ENCODE measurements at places on chromosomes 4 and X.

DNA sequence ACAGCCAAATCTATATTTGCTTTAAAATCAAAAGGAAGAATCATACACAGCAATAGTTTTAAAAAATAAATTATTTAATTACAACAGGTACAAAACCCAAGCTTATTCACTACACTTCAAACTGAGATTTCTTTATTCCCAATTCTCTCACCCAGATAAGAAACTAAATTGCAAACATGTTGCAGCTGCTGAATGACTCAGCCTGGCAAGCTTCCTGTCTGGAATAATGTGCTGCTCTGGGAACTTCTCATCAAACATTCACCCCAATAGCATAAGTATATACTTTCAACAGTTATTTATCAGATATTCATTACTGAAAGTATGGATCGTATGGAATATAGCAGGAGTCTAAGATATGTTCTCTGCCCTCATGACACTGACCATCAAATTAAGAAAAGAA, 43.0 kb upstream of the GABRA2 start:
- DNase-seq = no peak

GRCh38 chr4:74874753-74875367, 58.1 kb upstream of the PARM1 start:
- DNase-seq = no peak

DNA sequence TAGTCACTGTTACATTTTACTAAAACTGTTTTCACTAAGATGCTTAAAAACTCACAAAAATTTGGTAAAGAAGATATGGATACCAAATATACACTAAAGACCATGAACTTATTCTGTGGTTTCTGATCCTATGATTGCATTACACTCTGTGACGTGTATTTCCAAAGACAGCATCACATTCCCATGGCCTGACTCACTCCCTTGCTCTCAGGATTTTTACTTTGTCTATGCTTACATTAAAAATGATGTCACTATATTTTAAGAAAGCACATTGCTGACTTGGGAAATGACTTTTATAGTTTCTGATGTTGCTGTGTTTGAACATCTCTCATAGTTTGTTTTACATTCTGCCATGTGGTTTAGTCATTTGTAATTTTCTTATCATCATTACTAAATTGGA, 327.9 kb upstream of the MAGEB18 start:
- DNase-seq = no peak

DNA sequence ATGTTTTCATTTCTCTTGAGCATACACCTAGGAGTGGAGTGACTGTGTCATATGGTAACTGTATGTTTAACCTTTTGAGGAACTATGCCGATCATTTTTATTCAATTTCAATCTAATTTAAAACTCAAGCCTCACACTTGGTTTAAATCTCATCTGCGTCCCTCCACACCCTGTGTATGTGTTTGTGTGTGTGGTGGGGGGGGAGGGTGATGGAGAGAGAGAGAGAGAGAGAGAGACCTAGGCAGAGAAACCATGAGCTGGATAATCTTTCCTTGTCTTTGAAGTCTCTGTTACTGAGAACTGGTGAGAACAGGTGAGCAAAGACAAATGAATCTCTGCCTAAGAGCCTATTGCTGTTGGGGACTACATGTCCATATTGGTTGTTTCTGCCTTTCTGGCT, 105.0 kb downstream of the ARHGAP24 start:
- DNase-seq = no peak

GRCh38 chrX:95071621-95072020, 1397.6 kb downstream of the FAM133A start:
- no peak for DNase-seq

DNA sequence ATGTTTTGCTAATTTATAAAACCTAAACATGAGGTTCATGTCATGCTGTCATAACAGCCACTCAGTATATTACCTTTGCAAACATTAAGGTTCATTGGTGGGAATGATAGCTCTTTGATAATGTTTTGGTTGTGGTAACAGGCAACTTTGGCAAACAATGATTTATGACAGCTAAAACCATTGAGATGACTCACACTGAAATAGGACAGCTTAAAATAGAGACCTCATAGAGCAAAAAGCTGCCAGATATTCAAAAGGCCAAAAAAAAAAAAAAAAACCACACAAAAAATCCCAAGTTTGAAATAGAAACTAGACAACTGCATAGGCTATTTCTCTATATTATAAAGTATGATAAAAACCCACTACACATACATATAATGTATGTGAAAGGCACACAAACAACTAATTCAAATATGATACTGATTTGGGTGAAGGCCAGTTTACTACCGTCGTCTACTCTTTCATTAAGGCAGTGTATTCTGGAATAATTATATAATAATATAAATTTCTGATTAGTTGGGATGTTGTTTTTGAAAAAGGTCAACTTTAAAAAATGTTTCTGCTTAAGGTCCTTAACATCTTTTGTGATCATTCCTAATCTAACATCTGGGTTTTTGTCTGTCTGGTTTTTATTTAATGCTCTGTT, 646.0 kb upstream of the PITX2 start:
- DNase-seq = no peak

- no peak for DNase-seq
Measured at GRCh38 chrX:44904542-44905115, 31.6 kb downstream of the KDM6A start.

DNA sequence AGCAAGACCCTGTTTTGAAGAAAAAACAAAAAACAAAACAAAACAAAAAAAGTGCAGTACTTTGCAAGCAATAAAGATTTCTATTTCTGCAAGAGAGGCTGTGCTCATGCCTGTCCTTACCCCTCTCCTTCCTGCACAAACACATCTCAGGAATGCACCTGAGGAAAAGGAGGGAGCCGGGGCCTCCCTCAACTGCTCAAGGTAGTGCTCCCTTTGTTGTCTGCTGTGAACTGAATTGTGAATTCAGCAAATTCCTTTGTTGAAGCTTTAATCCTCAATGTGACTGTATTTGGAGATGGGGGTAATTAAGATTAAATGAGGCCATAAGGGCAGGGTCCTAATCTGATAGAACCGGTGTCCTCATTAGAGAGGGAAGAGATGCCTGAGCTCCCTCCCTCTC, 13.9 kb downstream of the FTSJ1 start:
- DNase-seq = no peak

DNA sequence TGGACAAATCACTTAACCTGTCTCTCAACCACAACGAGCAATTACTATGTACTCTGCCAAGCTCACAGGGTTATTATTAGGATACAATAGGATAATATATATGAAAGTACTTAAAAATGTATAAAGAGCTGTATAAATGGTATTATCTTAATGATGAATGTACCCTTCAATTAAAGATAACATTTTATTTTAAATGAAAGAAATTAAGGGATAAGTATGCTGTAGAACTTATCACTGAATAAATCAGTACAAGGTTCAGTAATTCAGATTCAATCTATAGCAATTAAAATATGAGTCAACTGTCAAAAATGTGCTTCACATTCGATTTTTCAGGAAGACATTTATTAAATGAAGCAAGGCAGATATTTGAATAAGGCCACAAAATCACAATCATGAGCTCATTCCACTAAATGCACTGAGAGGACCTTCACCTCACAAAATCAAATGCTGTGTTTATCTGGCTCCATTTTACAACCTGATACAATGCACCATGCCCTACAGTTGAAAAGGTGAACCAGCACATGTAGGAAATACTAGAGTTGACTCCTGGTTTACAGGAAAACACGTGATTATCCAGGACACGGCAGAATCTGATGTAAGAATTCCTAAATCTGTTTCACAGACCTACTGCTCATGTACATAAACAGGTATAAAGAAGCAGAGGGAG, 4.4 kb downstream of the LRCH2 start:
- DNase-seq = no peak

- no peak for DNase-seq
Measured at GRCh38 chr4:182147391-182147790, 95.8 kb upstream of the TENM3 start.

GRCh38 chrX:46125111-46125510, 420.1 kb downstream of the ZNF674 start:
- no peak for DNase-seq

Measured in CD4-positive, alpha-beta T cell (primary cell).